ENCODE measurements at places on chromosomes 6 and 20.

DNA sequence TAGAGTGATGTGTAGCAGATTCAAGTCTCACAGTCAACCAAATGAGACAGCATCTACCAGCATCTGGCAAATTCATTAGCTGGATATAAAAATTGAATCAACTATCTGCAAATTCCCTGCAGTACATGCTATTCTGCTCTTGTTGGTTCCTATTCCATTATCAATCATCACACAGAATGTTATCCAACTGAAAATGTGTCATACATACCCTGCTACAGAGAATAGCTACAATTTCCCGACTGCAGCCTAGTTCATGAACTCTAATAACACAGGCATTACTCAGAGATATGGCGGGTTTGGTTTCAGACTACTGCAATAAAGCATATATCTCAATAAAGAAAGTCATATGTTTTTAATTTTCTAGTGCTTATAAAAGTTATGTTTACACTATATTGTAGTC, 78.4 kb downstream of the AHI1 start:
- no peak for DNase-seq

DNA sequence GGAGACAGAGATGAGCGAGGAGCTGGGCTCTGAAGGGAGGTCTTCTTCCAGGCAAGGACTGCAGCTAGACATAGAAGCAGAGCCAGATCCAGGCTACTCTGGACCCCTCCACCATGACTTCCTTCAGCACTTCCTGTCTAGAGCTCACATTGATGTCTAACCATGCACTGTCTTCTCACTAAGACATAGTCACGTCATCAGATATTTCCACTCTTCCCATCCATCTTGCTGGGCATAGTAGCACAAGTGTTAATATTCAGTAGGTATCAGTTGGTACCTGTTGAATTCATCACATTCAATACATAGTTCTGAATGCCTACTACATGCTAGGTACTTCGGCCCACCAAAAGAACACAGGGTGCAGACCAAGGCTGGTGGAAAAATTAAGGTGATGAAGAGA, 2.9 kb downstream of the HLA-DMA start:
- no peak for DNase-seq

- DNase-seq = no peak
Observed at GRCh38 chr6:74320715-74321114, 624.7 kb downstream of the CD109 start.

- no peak for DNase-seq
Observed at GRCh38 chr6:97501853-97502252, 218.8 kb upstream of the MMS22L start.

- no peak for DNase-seq
Observed at GRCh38 chr6:84877515-84878210, 113.3 kb upstream of the TBX18 start.

- DNase-seq = peak; percentile 48
Observed at GRCh38 chr6:108453601-108454185, 107.0 kb upstream of the FOXO3 start.

GRCh38 chr6:25458485-25458884, 179.3 kb downstream of the CARMIL1 start:
- no peak for DNase-seq

DNA sequence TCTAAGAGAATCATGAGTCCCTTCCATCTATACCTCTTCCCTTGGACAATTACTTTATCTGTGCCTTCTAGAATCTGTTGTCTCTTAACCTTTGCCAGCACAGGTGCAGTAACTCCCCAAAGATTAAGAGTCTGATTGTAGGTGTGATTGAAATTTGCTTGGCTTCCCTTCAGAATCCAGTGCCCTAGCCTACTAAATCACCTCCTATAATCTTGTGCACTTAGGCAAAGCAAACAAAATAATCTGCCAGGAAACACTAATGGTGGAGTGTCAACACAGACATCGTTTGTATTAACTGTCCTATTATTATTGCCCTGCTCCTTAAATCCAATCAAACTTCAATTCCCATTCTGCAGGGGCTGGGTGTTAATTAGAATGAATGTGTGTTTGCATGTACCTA, 28.0 kb downstream of the ID4 start:
- no peak for DNase-seq

DNA sequence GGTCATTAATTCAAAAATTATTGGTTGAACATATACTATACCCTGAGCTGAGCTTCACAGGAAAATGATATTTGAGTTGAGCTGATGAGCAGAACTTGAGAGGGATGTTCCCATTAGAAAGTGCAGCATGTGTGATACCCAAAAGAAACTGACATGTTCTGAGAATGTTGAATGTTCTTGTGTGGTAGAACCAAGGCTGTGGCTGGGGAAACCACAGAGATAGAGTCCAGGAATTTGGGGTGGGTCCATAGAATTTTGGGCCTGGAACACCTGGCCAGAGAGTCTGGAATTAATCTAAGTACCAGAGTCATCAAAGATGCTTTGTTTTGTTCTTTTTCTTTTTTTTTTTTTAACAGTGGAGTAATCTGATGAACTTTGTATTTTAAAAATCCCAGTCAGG, 88.7 kb downstream of the TBX18 start:
- no peak for DNase-seq

GRCh38 chr20:3785240-3786125, 1.1 kb downstream of the CENPB start:
- DNase-seq = no peak

DNA sequence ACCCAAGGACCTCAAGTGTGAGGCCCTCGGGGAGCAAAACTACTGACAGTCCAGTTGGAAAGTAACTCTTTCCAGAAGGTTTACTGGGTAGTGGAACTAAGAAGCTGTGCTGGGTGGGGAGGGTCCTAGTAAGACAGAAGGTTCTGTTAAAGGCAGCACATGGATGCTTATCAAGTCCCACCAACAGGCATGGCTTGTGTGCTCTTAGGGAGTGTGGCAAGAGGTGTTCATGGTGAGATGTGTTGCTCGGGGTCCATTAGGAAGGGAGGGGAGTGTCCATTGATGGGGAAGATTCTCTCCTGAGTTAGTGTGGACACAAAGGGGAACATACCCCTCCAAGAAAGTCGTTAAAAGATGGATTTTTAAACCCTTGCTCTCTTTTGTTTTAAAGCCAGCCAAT, 120.6 kb downstream of the LY86 start:
- no peak for DNase-seq

GRCh38 chr6:43292763-43293318, 5.2 kb upstream of the SLC22A7 start:
- DNase-seq = no peak

DNA sequence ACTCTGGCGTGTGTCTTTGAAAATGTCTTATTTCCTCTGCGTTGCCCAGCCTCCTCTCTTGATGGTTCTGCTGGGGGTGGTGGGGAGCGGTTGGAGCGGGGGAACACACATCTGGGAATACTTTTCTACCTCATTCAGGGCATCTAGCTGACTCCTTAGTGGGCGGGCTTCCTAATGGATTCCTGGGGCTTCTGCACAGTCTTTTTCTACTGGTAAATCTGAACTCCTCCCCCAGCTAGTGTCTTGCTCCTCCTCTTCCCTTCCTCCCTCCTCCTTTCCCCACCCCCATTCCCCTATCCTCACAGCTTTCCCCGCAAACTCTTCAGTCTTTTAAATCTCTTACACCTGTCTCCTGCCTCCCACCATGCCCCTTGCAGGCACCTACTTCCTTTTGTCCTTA, 74.4 kb downstream of the PRL start:
- no peak for DNase-seq

- peak; percentile 50 for DNase-seq
Observed at GRCh38 chr6:45555981-45556771, 178.4 kb upstream of the SUPT3H start.

DNA sequence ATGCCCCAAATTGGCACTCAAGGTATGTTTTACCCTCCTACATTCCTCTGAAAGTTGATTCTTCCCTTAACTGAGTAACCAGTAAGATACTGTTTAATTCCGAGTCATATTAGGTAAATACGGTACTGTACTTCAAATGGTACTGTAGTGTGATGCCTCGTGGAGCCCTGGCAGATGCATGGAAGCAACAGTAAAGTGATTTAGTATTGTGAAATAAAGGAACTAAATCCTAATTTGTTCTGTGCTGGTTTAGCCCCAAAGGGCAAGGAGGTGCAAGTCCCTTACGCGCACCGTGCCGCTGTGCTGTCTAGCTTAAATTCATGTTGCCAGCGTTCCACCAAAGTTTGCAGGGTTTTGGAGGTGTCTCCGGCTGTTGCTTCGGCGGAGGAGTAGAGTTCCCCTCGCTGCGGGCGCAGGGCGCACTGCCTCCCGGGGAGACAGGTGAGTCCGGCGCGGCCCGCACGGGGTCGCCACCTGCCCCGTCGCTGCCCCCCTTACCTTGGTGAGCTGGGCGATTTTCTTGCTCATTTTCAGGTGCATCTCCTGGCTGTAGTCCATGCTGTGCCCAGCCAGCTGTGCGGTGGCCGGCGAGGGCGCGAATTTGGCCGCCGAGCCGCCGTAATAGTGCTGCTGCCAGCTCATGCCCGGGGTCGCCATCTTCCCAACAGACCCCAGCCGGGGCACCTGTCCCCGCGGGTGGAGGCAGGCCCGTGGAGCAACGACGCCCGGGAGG, 655 bp downstream of the FAM184A start:
- DNase-seq = no peak

GRCh38 chr20:57369596-57369995, 18.5 kb downstream of the RAE1 start:
- no peak for DNase-seq

- no peak for DNase-seq
Observed at GRCh38 chr6:110448846-110449540, 27.4 kb downstream of the SLC22A16 start.

GRCh38 chr20:57450419-57450818, 59.2 kb downstream of the RBM38 start:
- no peak for DNase-seq

- no peak for DNase-seq
Observed at GRCh38 chr6:122788208-122788607, 850 bp upstream of the SMPDL3A start.

GRCh38 chr6:3226481-3227362, 731 bp downstream of the TUBB2B start:
- DNase-seq = peak; percentile 77

GRCh38 chr20:47863315-47863965, 78.2 kb upstream of the SULF2 start:
- DNase-seq = no peak

DNA sequence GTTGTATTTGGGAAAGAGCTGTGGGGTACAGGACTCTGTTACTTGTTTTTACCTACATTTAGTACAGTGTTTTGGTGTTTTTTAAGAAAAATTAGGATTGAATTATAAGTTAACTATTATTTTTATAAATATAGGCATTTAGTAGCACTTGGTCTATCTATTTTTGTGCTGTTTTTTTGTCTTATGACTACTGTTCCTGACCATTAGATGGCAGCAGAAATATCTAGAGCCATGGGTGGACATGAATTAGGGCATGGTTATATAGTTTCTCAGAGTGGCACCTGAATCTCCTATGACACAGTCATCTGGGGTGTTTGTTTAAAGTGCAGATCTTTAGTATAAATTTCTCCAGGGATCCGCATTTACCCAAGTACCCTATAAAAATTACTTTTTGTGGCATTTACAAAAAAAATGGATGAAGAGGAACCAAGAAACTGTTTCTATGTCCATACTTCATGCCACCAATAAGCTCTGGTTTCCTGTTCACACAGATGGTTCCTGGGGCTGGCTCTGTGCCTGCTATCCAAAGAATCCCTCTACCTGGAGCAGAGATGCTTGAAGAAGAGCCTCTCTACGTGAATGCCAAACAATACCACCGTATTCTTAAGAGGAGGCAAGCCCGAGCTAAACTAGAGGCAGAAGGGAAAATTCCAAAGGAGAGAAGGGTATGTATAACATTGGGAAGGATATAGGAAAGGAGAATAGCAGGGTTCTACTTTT, 19.8 kb downstream of the NFYA start:
- no peak for DNase-seq

- no peak for DNase-seq
Observed at GRCh38 chr20:46402331-46402811, 4.0 kb downstream of the ELMO2 start.

- DNase-seq = no peak
Observed at GRCh38 chr6:3367630-3368029, 89.2 kb downstream of the SLC22A23 start.

DNA sequence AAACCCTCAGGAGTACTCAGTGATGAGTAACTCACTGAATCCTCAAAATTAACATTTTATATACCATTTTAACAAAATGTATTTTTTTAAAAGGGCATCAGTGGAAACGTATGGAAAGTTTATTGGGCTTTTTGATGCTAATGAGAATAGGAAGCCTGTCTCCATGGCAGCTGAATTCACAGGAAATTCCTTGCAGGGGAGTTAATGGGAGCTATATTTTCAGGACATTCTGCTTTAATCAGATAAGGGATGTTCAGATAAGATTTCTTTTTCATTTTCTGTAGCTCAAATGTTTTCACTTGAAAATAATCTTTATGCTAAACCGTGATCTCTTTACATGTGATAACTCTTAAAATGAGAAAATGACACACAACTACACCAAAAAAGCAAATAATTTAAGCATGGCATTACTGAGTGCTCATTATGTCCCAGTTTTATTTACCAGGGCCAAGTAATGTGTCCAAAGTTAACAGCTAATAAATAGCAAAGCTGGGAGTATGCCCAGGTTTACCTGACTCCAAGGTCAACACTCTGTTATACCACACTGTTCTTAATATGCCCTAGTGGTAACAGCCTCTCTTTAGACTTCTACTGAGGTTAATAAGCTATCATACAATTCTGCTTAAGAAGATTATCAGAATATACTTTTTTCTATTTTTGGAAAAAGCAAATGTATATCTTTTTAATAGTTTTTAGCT, 348.1 kb downstream of the GRIK2 start:
- DNase-seq = no peak

- DNase-seq = no peak
Observed at GRCh38 chr6:20483887-20484497, 50.3 kb upstream of the CDKAL1 start.

DNA sequence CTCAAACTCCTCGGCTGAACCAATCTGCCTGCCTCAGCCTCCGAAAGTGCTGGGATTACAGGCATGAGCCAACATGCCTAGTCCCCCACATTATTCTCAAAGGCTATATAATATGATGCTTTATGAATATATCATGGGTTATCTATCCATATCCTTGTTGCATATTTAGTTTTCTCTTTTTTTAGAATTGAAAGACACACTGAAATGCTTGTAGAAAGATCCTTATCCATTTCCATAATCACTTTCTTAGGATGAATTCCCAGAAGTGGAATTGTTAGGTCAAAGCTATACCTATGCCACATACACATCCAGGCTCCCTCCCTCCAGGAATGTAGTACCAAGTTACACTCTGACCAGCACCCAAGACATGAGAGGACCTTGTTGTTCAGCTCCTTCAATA, 2.5 kb upstream of the ARFGEF3 start:
- DNase-seq = no peak

DNA sequence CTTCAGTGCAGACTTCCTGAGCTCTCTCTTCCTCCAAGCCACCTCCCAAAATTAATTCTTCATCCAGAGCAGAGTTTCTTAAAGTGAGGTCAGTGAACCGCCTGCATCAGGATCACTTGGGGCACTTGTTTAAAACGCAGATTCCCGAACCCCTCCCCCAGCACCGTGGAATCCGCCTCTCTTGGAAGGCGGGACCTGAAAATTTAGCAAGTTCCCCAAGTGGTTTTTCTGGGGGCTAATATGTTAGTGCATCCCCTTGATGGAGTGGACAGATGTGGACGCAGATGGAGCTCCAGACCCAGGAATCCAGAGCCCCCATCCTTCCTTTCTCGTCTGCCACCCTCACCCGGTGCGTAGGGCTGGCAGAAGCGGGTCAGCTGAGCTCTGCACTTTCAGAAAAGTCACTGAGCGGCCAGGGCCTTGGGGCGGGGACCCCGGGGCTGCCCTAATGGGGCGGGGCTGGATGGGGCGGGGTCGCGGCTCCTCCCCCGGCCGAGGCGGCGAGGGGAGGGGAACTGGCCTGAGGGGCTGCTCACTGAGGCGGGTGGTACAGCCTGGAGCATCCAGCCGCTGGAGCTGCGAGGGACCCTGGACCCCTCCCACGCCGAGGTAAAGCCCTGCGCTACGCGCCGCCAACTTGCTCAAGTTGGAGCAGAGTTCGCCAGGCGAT, at the start of the genes DEFB124 and REM1:
Gene DEFB124 (minus strand): TSS at position 370 of the 670 bp plus-strand sequence. CDS start 2,114 bp downstream, outside the sequence.
Gene REM1 (plus strand): TSS at position 531 of the 670 bp plus-strand sequence. CDS start 1,158 bp downstream, outside the sequence.
- DNase-seq = peak; percentile 60

Data from left hindlimb (tissue), 1 donor.